Dermis blood vessel endothelial cell (primary cell): ENCODE measurements at places on chromosomes 4 and X.

DNA sequence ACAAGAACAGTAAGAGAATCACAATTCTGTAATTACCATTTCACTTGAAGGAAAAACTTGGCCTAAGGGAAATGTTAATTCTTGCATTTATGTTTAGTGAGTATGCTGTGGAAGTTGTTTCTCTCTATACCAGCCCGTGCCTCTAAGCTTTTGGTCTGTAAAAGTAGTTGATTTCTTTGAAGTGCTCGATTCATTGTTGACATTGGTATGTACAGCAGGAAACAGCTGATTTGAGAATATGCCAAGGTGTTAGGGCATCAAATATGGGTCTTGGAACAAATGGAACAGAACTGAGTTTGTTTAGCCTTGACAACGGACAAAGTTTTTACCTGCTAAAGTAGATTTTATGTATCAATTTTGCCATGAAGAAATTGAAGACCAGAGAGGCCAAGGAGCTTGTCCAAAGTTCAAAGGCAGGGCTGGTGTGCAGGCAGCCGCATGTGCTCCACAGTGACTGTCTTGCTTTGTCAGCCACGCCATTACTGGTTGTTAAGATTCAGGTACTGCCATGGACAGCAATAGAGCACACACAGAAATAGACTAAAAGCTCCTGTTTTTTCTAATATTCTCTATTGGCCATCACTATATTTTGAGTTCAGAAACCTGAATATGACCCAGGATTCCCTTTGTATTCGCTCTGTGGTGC lies 75.5 kb upstream of the TLR3 start:
- DNase-seq, result peak; percentile 74

- no peak for DNase-seq
These were observed 92.3 kb downstream of the DIAPH2 start for GRCh38 chrX:96776966-96777365.

- no peak for DNase-seq
These were observed 64.6 kb downstream of the FHIP1A start for GRCh38 chr4:151473521-151474097.

- DNase-seq, result no peak
These were observed 14.7 kb upstream of the SPATA4 start for GRCh38 chr4:176210101-176210500.

GRCh38 chrX:11562570-11562969 lies 103.2 kb downstream of the ARHGAP6 start:
- DNase-seq, result no peak

- no peak for DNase-seq
These were observed 88.5 kb downstream of the PAPSS1 start for GRCh38 chr4:107631560-107631959.

DNA sequence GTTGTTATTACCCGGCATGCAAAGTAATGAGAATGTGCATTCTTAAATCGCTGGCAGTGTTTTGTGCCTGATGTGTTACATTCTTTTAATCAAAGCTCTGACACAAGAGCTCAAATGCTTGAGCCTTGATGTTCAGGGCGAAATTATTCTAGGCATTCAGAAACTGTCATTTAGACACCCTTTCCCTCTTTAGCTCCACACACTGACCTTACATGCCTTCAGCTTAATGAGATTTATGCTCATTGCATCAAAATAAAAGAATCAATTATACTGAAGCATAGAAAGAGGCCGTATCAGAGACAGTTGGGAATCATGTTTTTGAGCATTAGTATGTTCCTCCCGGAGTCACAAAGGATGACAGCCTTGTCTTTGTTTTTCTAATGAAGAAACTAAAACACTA lies 56.7 kb downstream of the FAM114A1 start:
- DNase-seq, result no peak

DNA sequence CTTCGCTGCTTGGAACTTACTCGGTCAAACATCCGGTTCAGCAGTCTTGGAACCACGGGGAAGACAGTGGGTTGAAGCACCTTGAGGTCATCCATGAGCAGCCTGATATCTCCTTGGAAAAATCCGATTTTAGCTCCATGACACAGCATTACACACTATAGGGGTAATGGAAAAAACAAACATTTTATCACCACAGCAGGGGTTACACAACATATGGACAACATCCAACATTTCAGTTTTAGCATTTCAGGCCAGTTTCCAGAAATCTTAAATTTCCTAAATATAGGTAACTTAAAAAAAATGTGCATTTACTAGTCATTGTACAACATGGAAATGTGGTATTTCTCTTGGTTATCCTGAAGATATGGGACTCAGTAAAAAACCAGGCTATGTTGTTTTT lies 34.4 kb upstream of the CENPU start:
- no peak for DNase-seq

GRCh38 chr4:190016369-190017289 lies 10.4 kb downstream of the FRG2 start:
- no peak for DNase-seq

- no peak for DNase-seq
These were observed 21.0 kb downstream of the PDK3 start for GRCh38 chrX:24485976-24486680.

GRCh38 chrX:19772822-19773628 lies 114.4 kb downstream of the SH3KBP1 start:
- no peak for DNase-seq

DNA sequence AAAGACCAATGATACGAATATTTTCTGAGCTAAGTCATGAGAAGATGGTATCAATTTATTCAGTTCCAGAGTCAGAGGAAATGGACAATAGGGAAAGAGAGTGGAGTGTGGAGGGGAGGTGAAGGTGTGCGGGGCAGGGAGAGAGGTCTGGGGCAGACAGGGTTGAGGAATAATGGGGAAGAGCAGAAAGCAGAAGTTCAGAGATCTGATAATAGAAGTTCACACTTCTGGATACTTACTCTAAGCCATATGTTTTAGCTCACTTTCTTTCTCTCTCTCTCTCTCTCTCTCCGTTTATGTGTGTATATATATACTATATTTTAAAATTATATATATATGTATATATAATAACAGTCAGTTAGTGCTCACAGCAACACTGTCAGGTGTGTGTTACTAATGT lies 40.4 kb downstream of the FOXR2 start:
- DNase-seq, result no peak

DNA sequence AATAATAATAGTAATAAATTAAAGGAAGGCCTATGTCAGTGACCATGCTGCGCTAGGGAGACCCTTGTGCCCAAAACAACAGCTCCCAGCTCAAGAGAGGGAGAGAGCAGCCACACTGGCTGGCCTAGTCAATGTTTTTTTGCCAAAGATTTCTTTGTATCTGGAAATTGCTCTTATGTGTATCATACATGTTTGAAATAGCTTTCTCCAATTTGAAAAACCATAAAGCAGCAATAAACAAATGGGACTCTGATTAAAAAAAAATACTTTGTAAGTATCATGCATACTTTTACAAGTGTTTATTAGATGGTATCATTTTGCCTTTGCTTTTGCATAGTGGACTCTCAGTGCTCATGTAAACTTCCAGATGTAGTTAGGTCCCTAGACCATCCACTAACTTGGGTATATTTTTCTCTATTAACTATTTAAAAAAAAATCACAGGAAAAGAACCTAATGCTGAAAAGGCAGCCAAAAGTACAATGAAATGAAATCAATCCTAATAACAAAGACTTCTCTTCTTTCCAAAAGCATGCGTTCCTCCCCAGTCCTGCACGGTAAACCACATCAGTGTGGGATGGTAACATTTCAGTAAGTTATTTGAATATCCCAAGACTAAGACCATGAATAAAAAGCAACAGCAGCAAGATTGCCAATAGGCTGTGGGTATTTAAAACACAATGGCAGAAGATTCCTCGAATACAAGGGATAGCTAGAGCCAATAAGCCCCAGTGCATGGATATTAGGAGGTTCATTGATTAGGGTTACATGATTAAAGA lies 117.6 kb downstream of the PALLD start:
- DNase-seq, result no peak

- DNase-seq, result peak; percentile 77
These were observed 5.0 kb upstream of the SDAD1 start for GRCh38 chr4:75995727-75996126.

GRCh38 chr4:127783026-127783769 lies 1.1 kb downstream of the HSPA4L start:
- DNase-seq, result peak; percentile 85

- no peak for DNase-seq
These were observed 32.1 kb downstream of the F11 start for GRCh38 chr4:186298031-186298647.

DNA sequence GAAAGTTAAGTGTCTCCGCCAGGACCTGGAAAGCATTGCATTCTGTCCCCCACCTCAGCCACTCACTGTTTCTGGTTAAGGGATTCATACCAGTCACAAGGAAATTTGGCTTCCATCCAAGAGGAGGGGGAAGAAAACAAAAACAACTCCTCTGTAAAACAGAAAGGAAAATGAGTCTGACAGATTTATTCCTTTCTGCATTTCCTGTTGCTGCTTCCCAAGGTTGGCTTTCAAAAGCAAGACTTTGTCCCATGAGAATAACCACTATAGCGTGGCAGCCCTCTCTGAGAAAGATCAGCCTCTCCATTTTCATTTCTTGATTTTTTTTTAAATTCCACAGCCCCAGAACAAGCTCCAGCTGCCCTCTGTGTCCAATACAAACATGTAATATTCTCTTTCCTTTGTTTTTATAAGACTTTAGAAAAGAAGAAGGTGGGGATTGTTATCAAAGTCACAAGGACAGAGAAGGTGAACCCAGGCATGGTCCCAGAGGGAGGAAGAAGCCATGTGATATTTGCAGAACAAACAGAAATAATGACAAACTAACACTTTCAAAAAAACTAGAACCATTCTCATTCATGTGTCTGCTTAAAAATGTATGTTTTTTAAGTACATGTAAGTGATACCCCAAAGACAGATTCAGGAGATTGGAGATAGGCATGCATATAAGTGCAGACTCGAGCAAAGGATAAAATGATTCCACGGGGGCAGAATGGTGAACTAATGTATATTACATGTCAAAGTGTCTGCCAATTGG lies 90.7 kb upstream of the DCLK2 start:
- peak; percentile 66 for DNase-seq

GRCh38 chr4:26992657-26993361 lies 132.2 kb downstream of the STIM2 start:
- DNase-seq, result peak; percentile 18

- no peak for DNase-seq
These were observed 11.1 kb downstream of the ITIH6 start for GRCh38 chrX:54786967-54787366.

DNA sequence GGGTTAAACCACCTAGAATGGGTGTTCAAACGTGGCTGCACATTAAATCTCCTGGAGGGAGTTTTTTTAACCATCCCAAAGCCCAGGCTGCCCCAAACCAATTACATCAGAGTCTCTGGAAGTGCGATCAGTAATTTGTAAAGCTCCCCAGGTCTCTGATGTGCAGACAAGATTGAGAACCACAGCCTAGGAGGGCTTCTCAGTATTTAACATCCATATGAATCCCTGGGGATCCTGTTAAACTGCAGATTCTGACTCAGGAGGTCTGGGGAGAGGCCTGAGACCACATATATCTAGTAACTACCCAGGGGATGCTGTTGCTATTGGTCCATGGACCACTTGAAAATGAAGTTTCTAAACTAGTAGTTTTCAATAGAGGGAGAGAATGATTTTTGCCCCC lies 42.6 kb downstream of the SMPX start:
- no peak for DNase-seq

DNA sequence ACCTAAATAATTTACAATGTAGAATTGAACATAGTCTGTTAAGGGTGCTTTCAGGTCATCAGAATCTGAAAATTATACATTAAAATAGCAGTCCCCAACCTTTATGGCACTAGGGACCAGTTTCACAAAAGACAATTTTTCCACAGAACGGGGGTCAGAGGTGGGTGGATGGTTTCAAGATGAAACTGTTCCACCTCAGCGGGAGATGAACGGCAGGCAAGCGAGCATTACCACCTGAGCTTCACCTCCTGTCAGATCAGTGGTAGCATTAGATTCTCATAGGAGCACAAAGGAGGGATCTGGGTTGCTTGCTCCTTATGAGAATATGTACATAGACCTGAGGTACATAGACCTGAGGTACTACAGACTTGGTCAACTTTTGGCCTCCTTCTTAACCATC lies 29.0 kb downstream of the LRBA start:
- DNase-seq, result no peak

DNA sequence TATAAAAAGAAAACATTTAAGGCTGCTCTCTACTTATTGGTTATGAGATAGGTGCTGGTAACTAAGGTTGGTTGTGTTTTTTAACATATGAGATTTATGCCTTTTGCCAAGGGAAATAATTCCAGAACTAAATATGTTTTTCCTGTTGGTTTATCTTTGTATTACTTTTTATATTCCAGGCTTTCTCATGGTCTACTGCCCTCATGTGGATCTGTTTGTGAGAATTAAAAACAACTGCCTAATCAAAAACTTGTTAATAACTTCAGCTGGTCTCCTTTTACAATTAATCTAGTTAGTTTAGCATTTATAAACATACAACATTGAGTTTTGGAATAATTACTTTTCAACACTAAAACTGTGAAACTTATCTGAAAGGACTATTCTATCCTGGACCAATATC lies 1208.3 kb downstream of the ADGRL3 start:
- no peak for DNase-seq

- DNase-seq, result no peak
These were observed 110.6 kb upstream of the ADAMTS3 start for GRCh38 chr4:72679666-72680065.

GRCh38 chrX:52574416-52575275 lies 57.8 kb upstream of the XAGE1B start:
- peak; percentile 70 for DNase-seq

- peak; percentile 83 for DNase-seq
These were observed at the start of gene SLC25A4 for GRCh38 chr4:185142912-185143600. SLC25A4 (plus strand) TSS chr4:185143266; CDS start chr4:185143373, 107 bp downstream.

GRCh38 chr4:139808808-139809756 lies 143.5 kb downstream of the MGST2 start:
- DNase-seq, result peak; percentile 40

- DNase-seq, result peak; percentile 81
These were observed 94.2 kb downstream of the GPAT3 start for GRCh38 chr4:83629945-83630721.

DNA sequence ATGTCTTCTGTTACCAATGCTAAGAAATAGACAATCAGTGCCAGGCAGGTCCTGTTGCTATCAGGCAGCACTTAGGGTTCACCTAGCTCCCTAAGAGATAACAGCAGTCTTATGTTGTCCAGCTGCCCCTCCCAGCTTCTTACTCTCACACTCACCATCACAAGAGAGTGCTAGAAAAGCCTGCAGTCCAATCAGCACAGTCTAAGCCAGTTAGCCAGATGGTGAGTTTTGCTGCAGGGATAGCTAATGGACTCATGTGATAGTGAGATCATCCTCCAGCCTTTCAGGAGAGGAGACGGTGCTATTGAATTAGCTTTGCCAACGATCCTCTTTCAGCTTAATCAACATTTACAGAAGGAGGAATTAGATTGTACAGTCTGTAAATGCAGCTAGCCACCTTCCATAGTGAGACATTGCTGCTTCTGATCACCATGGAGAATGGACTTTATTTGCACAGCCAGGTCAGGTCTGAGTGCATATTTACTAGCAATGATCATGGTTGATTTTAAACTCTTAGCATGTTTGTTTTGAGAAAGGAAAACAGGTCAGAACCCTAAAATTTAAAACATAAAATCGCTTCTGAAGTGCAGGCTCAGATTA lies 438.3 kb downstream of the CENPC start:
- no peak for DNase-seq
